Activated T-helper 17 cell treated with anti-CD3 and anti-CD28 coated beads, Interleukin-2, amount 50 U/mL, for 72 hours (primary cell): ENCODE measurements at places on chromosomes 12 and 14. TPM values are rescaled to one million over a fixed set of nuclear protein-coding genes. Genes with fewer than 3 reads are reported as not detected.

- no peak for ATAC-seq
These were observed 19.5 kb upstream of the MORN3 start for GRCh38 chr12:121688966-121689365.

- no peak for ATAC-seq
These were observed 259.1 kb downstream of the PCNX1 start for GRCh38 chr14:71166180-71166837.

DNA sequence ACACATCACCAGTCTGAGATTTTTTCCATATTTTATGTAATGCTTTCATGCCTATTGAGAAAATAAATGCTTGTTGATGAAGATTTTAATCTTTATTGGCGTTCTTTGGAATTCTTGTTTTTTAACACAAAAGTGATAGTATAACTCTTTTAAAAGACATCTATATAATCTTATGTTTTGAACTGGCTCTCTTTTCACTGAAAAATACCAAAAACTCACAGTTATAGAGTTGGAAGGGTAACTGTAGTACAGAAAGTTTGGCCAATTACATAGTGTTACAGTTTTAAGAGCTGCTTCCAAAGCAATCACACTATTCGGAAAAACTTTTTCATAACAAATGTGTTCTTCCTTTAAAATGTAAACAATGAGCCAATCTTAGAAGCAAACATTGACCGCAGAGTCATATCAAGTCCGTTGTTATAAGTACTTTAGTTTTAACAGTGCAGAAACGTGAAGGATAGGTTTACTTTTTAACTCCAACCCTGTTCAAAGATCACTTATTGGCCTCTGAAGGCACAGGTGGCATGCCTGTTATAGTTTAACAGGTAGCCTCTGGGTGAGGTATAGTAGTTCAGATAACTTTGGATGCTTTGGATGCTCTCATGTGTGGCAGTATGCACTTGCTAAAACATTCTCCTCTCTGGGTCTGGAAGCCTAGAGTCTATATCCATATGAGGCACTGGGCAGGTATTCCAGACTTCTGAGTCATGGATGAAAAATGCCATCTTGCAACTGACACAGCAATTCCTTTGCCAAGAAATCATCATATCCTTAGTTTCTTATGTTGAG is 12.1 kb upstream of the NTN4 start:
- ATAC-seq, result no peak

GRCh38 chr12:58914457-58914856 is 5.8 kb downstream of the LRIG3 start:
- ATAC-seq, result no peak

DNA sequence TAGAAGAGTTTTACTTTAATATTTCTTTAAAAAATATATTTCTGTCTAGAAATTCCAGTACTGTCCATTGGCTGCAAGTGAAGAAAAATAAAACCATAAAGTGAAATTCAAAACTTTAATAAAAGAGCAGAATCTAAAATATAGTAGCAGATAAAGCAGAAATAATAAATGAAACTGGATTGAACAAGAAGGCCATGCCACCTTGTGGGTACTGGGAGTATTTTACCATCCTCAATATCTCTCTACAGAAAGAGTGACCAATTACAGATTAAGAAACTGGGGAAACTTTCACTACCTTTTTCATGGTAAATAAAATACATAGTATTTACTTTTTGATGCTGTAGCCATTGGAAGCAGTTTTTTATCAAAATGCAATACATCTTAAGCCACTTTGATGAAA is 220.5 kb downstream of the BCAT1 start:
- no peak for ATAC-seq

- no peak for ATAC-seq
These were observed 442.9 kb upstream of the ATP2B1 start for GRCh38 chr12:90151491-90152015.

DNA sequence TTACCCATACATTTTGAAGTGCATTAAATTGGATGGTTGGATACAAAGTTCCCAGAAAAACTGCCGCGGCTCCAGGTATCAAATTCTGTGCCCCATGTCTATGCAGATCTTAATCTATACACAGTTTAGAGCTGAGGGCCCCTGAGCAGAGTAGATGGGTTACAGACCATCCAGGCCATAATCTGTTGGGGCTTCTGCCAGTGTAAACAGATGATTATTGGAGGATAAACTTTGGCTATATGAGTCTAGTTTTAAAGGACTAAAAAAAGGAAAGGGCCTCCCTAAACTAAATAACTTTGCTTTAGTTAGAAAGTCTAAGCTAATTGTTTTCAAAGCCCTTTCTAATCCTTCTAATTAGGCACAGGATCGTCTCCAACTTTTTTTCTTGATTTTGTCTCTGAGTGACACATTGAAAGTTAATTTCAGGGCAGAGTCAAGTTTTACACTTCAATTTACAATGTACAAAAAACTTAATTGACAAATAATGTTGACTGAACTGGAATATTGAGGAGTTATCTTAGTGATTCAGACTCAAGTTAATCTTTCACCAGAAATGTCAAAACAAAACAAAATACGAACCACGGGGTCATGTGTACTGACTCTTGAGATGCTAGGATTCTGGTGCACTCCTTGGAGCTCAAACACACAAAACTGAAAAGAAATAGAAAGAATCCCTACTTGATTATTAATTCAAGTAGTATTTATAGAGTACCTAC is 133.9 kb upstream of the SCAF11 start:
- ATAC-seq, result no peak

- ATAC-seq, result no peak
These were observed 2.0 kb upstream of the LRP1-AS start for GRCh38 chr12:57149245-57149900.

- peak; percentile 91 for ATAC-seq
These were observed 39.4 kb downstream of the SH2B3 start for GRCh38 chr12:111444925-111445725.

LGR5 gene
- not detected for total RNA-seq

ZFHX2 gene
- total RNA-seq, result 2.1 TPM
